ENCODE measurements at places on chromosomes 12 and 14. TPM values are rescaled to one million over a fixed set of nuclear protein-coding genes. Genes with fewer than 3 reads are reported as not detected.

- DNase-seq = no peak
These were observed 112.3 kb upstream of the KRR1 start for GRCh38 chr12:75623631-75624154.

- no peak for DNase-seq
These were observed 248.1 kb downstream of the DPY19L2 start for GRCh38 chr12:63420206-63420644.

- no peak for DNase-seq
These were observed 127.2 kb downstream of the BCAT1 start for GRCh38 chr12:24821691-24822090.

Gene ABHD12B
- not detected for total RNA-seq

Gene ALDH2
- total RNA-seq = 1.6 TPM

Gene TBX5
- not detected for total RNA-seq
